ENCODE measurements at places on chromosomes 6 and 20.

GRCh38 chr6:148203281-148203925, 139.2 kb upstream of the SASH1 start:
- DNase-seq = no peak

DNA sequence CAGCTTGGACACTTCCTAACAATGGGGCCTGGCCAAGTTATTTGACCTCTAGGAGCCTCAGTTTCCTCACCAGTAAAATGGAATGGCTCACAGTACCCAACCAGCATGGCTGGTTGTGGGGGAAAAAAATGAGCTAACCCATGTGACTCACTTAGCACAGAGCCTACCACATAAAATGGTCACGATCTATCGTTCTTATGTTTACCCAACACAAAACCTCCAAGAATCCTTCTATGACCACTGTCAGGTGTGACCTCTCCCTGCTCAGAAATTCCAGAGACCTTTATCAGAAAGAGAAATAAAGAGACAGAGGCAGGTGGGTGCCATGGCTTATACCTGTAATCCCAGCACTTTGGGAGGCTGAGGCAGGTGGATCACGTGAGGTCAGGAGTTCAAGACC, 39.4 kb downstream of the BPIFB1 start:
- DNase-seq = no peak

DNA sequence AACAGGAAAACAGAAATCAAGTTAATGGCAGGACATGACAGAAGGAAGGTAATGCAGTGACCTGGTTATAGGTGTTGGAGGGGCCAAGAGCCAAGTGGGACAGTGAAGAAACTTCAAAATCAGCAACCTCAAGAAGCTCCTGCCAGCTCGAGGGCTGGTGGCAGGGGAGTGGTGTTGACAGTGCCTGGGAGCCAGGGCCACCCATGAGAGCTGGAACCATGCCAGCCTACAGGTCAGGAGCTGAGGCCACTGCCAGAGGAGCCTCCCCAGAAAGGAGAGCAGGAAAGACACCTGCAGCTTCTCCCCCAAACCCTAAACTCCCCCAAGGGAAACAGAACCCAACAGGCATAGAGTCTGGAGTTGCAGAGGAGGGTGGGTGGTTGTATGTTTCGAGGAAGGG, 262.1 kb downstream of the LRFN2 start:
- DNase-seq = no peak

- no peak for DNase-seq
Observed at GRCh38 chr6:73929405-73929804, 233.4 kb downstream of the CD109 start.

DNA sequence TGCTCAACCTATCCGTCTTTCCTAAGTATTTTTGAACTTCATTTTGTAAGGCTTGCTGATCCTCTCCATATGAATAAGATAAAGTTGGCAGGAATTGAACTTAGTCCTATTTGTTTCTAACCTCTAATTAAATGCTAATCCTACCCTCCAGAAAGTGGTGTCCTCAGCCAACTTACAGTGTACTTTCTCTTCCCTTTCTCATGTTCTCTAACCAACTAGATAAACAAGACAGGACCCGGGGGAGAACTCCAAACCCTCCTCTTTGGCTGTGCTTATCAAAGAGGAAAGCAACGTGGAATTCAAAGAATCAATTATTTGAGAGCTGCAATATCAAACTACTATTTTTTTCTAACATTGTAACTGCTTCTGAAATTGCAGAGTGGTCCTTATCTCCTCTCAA, 56.5 kb upstream of the NRSN1 start:
- no peak for DNase-seq

DNA sequence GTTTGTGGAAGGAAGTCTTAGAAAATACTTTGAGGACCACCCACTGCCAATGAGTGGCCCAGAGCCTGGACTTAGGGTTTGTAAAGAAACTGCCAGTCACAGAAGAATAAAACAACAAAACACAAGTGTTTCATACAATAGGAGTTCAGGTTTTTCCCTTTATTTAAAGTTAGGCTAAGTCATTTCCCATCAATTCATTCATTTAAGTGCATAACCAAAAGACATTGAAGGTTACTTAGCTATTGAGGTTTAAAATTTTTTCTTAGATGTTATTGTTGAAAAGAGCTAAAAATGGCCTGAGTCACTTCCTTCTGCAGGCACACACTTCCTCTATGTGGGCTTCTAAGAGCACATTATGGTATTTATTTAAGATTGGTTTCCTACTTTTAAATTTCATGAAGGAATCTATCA, 54.2 kb downstream of the ARMC2 start:
- DNase-seq = no peak

- no peak for DNase-seq
Observed at GRCh38 chr6:137044366-137045221, at the start of gene IL20RA. TSS of gene IL20RA (minus strand) at chr6:137044965. CDS start at chr6:137044728, 237 bp downstream.

DNA sequence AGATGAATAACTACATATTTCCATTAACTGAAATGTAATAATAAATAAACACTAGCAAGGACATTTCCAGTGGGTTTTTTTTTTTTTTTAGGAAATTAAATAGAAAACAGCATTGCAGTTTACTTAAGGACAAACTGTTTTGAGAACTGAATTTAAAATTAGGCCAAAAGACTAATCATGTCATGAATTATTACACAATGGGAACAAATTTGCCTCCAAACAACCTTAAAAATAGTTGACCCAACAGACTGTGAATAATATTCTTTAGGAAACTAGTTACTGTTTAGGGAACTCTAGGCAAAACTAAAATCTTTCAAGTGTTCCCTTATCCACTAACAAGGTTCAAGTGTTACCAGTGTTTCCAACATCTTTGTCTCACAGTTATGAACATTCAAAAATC, 16.4 kb upstream of the COL12A1 start:
- DNase-seq = no peak

- DNase-seq = no peak
Observed at GRCh38 chr6:126905917-126906316, 212.6 kb upstream of the RSPO3 start.

DNA sequence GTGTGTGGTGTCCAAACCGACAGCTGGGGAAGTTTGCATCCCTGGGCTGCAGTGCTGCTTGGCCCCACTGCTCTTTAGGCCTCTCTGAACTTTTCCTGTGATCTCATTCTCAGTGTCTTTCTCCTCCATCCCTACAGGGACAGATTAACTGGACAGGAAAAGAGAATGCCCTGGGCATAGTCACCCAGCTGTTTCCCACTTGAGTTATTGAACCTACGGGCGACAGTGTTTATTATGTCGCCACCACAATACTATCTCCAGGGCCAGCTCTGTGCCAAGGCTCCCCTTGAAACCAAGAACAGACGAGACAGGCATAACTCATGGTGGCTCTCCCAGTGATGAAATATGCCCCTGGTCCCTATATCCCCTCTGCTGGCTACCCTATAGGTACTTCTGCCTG, 147.8 kb upstream of the EPHA7 start:
- DNase-seq = no peak

DNA sequence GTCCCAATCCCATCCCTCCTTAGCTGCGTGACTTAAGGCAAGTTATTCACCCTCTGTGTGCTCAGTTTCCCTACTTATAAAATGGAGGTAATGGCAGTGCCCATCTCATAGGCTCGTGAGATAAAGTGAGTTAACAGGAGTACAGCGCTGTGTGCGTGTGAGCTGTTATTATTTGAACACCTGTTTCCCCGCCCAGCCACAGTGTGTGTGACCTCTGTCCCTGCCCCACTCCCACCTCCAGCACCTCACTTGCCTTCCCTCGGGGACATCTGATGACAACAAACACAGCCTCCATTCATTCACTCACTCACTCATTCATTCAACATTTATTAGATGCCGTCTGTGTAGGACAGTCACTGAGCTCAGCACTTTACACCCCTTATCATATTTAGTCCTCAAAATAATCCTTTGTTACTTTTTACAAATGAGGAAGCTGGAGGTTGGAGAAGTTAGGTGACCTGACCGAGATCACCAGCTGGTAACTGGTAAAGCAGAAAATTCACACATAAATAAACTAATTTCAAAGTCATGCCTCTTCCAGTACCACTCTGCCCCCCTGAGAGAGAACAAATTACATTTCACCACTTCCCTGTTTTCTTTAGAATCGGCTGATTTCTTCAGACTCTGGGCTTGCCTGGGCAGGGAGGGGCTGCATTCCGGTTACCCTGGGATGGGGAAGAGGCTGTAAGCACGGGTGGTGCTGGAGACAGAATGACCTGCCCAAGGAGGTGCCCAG, 58.6 kb downstream of the CPNE5 start:
- DNase-seq = no peak

- DNase-seq = no peak
Observed at GRCh38 chr6:130560231-130560630, 194.4 kb downstream of the TMEM200A start.

GRCh38 chr6:13517116-13517515, 29.7 kb upstream of the GFOD1 start:
- no peak for DNase-seq

DNA sequence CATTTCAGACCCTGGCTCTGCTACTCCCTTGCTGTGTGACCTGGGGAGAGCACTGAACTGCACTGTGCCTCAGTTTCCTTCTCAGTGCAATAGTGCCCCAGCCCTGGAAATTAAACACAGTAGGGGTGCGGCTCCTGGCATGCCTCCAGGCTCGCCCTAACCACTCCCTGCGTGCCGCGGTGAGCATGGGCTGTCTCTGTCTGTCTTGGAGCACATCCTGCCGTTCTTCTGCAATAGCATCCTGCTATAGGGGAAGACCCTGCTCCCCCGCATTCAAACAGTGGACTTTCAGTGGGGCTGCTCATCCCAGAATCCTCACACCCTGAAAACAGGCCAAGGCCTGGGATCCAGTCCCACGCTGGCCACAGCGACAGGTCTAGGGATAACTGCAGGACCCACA, 129.5 kb downstream of the FOXC1 start:
- DNase-seq = no peak

GRCh38 chr6:167235005-167235404, 56.1 kb upstream of the UNC93A start:
- DNase-seq = no peak

- DNase-seq = no peak
Observed at GRCh38 chr6:146770275-146770964, 171.6 kb downstream of the ADGB start.

DNA sequence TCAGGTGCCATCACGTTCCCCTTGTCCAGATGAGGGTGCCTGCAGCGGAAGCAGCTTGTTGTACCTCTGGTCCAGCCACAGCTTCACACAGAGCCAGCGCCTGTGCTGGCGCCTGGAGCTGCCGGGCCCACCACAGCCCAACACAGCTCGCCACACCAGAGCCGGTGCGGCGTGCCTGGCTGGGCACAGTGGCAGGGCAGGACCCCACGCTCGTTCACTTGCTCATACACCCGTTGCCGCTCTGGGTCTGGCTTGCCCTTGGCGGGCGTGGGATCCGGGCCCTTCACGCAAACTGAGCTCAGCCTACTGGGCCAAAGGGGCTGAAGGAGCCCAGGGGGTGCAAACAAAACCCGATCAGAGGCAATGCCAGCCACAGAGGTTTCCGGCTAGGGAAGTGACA, 492.5 kb upstream of the MANEA start:
- no peak for DNase-seq

DNA sequence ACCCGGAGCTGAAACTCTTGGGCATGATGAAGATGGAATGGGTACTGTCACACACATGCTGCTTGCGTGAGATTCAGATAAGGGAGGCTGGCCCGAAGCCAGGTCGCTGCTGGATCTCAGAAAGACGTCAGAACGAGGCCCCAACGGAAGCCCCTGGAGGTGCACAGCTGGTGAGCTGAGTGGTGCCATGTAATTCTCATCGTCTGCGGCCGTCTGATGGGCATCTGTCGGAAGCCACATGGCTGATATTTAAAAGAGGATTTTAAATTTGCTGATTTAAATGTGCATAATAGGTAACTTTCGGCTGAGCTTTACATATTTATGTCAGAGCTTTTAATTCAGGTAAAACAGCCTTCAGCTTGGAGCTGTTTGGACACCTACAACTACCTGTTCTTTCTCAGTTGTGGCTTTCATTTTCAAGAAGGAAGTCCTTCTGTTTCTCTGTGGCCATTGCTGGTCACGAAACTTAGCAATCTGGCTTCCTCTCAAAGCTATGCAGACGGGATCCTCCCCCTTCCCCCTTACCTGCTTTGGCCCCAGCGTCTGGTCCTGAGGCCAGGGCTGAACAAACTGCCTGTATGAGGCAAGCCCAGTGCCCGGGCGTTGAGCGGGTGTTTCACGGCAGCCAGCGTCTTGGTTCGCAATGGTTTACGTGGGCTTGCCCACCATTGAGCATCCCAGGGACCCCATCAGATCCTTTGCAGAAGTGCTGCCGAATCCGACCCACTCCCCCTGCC, 9.2 kb downstream of the SLCO4A1 start:
- no peak for DNase-seq

- DNase-seq = no peak
Observed at GRCh38 chr6:130778946-130779657, 48.1 kb upstream of the SMLR1 start.

- DNase-seq = peak; percentile 45
Observed at GRCh38 chr6:34074064-34074742, 71.7 kb downstream of the GRM4 start.

- DNase-seq = no peak
Observed at GRCh38 chr6:51163843-51164529, 345.3 kb downstream of the TFAP2B start.

DNA sequence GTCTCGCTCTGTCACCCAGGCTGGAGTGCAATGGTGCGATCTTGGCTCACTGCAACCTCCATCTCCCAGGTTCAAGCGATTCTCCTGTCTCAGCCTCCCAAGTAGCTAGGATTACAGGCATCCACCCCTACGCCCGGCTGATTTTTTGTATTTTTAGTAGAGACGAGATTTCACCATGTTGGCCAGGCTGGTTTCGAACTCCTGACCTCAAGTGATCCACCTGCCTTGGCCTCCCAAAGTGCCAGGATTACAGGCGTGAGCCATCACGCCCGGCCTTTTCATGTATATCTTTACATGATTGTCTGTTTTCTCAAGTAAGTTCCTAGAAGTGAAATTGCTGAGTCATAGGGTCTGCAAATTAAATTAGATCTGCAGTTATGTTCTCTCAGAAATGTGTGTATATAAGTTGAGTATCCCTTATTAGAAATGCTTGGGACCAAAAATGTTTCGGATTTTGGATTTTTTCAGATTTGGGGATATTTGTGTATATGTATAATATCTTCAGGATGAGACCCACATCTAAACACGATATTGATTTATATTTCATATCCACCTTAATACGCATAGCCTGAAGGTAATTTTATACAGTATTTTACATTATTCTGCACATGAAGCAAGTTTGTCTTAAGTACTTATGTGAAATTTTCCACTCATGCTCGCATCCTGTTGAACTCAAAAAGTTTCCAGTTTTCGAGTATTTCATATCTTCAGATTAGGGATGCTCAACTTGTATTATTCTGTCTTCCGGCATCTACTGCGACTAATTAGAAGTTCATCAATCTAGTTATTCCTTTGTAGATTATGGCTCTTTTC, 40.4 kb downstream of the TAB2 start:
- no peak for DNase-seq

- DNase-seq = no peak
Observed at GRCh38 chr6:69693762-69694161, 103.0 kb downstream of the LMBRD1 start.

Measured in NCI-H1436 treated with DMSO at 0.1 percent for 48 hours (cell line).